ENCODE measurements at places on chromosomes 5 and 9.
A peak's percentile ranks its signal among the peaks of the same experiment; 100 is the strongest.

- no peak for DNase-seq
These were observed 2.8 kb downstream of the CACNA1B start for GRCh38 chr9:137880160-137880975.

GRCh38 chr9:86546712-86547111, 192.5 kb upstream of the TUT7 start:
- DNase-seq: peak; percentile 94

DNA sequence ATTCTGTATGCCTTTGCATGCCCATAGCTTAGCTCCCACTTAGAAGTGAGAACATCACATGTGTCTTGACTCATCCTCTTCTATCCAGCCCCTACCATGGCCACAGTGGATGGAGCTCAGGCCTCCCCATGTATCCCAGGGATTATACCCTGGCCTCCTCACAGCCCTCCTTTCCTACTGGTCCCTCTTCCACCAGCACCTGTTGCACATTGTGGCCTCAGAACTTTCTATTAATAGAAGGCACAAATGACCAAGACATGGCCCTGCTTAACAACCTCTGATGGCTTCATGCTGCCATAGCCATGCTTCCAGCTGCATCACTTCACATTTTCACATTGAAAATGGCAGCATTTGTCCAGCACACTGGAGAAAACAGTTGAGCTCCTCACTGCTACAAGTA, 315.4 kb downstream of the CDK5RAP2 start:
- peak; percentile 42 for DNase-seq

DNA sequence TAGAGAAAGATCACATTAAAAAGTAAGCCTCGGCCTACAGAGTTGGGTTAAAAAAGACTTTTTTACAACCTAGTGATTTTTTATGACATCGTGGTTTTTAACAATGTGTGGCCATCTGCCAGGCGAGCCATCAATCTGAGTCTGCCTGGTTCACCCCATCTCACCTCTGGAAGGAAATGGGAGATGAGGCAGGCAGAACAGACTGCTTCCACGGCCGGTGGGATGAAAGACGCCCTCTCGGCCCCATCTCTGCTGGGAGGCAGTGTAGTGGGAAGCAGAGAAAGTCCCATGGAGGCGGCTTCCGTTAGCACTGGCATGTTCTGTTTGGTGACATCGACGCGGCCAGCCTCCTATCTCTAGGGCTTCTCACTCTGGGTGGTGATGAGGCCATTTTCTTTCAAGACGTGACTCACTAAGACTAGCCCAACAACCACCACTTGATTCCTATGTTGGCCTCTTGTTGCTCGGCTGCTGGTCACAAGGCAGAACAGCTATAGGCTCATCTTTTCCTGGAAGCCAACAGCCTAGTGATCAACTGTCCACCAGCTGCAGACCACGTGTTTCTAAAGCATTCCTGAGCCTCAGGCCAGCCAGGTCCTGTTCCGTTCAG, 132.4 kb upstream of the OTULINL start:
- peak; percentile 99 for DNase-seq

GRCh38 chr5:144958002-144958401, 787.3 kb downstream of the KCTD16 start:
- DNase-seq: no peak

- no peak for DNase-seq
These were observed 57.0 kb downstream of the ECPAS start for GRCh38 chr9:111427186-111427585.

DNA sequence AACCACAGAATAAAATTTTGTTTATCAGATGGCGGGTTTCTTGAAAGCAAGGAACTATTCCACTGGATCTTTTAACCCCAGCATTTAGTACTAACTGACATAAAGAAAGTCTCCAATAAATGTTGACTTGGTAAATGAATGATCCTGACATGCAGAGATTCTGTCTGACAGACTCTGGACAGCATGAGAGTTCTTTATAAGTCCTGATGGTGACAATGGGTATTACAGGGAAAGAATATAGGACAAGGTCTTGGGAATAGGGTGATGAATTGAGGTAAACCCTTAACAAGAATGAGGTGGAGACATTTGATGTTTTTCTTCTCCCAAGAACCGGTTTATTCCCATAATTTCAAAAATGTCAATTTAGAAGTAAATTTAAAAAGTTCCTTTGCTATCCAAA, 453.9 kb downstream of the TUSC1 start:
- DNase-seq: no peak

DNA sequence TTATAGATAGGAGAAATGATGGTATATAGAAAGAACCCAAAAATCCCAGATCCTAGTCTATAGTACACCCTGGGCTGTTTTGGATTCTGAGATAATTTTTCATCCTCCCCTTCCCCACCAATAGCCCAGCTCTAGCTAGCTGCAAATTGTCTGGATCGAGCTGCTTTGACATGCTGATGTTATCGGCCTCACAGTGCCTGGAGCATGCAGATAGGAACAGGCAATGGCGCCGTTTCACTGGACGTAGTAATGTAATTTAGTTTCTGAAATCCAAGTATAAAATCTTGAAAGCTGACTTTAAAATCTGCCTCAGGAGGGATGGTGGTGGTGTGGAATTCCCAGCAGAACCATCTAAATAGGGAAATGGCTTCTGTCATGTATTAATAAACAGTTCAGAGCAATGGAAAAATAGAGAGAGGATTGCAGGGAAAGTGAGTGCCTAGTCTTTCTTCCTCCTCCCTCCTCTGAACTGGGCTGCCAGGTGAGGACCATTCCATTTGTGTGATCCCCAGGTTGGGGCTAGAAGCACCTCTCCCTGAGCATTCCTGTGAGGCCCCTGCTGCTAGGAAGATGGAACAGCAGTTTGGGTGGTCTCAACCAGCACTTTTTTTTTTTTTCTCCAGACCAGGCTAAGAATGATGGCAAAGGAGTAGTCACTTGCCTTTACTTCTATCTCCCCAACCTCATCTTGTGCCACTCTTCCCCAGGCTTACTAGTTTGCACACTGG, 31.9 kb downstream of the FAM219A start:
- DNase-seq: no peak

GRCh38 chr5:57432876-57433275, 49.7 kb downstream of the ACTBL2 start:
- DNase-seq: no peak

DNA sequence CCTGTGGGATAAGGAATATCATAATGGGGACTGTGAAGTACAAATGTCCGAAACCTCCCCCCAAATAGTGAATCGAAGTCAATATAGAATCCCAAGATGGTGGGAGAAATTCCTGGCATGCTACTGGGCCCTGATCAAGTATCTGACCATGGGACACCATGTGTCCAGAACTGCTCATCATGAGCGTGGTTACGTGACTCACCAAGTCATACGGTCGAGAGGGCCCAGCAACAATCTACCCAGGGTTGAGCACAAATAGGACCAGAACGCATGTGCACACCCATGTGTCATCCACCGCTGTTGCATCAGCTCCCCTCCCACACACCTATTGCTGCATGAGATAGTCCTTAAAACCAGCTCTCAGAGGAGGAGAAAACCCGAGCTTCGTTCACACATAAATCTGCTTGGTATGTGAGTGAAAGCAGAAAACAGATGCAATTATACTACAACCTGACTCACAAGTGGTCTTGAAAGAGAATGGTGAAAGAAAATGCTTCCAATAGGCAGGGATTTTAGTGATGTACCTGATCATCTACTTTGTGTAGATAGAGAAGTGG, 353.2 kb downstream of the CWC27 start:
- DNase-seq: no peak

DNA sequence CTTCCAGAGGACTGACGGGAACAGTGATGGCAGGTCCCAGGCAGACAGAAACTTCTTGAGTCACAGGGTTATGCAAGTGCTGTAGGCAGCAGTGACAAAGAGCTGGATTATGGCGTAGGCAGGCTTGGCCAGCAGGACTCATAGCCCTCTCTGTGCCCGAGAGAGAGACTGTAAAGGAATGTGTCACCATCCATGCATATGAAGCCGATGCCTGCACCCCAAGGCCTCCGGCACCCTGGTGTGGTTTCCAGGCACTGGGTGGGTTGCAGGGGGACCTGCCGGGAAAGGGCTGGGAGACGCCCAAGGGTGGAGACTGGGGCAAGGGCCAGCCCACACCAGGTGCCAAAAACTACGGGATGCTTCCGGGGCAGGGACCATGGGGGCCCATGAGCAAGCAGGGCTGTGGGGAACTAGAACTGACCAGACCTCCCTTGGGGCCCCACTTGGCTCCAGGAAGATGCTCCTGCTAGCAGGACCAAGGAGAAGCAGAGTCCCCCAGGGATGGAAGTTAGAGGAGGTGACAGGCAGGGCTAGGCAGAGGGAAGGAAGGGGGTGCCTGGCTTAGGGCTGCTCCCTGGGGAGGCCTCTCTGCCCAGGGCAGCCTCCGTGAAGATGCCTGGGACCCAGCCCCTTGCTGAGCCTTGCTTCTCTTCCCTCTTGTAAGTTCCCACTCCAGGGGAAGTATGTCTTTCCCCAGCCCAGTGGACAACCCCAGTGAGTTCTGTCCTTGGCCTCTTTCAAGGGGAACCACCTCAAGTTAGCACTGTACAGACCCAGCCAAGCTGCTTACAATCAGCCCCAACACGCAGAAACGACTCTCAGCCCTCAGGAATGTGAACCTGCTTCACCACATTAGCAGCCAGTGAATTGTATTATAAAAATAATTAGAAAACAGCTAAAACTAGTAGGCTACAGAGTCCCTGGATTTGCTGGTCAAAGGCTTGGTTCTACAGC, 10.5 kb upstream of the IPPK start:
- no peak for DNase-seq

DNA sequence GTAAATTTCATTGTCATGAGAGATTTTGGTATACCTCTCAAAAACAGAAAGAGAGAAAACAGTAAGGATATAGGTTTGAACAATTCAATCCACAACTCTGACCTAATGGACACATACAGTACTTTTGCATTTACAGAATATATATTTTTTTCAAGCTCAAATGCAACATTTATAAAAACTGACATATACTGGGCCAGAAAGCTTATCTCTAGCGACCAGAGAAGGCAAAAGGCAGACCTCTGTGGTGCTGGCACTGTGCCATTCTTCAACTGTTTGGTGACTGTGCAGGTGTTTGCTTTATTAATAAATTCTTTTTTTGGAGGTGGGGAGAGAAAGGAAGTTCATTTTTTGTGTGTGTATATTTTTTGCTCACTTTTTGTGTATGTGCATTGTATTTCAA, 6.0 kb upstream of the PLAC8L1 start:
- no peak for DNase-seq

- DNase-seq: no peak
These were observed 95.8 kb downstream of the CDK5RAP2 start for GRCh38 chr9:120484162-120484561.

- no peak for DNase-seq
These were observed 5.6 kb downstream of the TLE1 start for GRCh38 chr9:81683704-81684103.

GRCh38 chr9:95607507-95607906, 90.7 kb upstream of the PTCH1 start:
- DNase-seq: no peak

- DNase-seq: no peak
These were observed 153.9 kb downstream of the ARRDC3 start for GRCh38 chr5:91229031-91229727.

GRCh38 chr9:36278243-36278642, 20.0 kb upstream of the GNE start:
- no peak for DNase-seq

DNA sequence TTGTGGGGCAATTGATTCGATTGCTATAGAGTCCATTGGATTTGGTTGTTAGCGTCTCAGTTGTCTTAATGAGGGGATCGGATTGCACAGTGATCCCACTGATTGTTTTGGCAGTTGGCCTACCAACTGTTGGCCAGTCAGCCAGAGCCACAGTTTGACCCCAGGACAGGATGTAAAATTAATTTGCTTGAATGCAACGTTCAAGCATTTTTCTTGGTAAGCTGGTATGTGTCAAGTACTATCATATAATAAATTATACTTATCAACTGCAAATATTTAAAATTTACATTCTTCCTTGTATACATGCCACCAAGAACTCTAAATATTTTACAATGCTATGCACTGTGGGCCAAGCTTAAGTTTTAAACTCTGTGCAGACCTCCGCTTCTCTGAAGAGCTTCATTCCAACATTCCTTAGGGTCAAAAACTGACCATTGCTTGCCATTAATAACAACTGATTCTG, 80.4 kb upstream of the OSMR start:
- DNase-seq: no peak

- no peak for DNase-seq
These were observed 8.1 kb upstream of the MLLT3 start for GRCh38 chr9:20630241-20630943.

- DNase-seq: no peak
These were observed 77.3 kb upstream of the MAP3K1 start for GRCh38 chr5:56737951-56738606.

DNA sequence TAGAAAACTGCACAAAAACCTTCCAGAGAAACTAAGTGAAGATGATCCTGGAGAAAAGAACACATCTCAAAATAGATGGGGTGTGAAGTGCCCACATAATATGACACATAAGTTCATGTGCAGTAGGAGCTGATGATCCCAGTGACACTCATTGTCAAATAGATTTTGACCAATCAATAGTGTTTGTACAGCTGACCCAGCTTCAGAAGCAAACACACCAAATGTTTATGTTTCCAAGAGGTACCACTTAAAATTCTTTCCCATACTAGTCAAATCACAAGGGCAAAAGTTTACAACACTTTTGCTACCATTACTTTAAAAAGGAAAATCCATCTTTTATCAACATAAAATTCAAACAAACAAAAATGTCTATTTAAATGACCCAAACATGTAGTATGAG, 175.0 kb downstream of the MLLT3 start:
- no peak for DNase-seq

- no peak for DNase-seq
These were observed 133.1 kb downstream of the RORB start for GRCh38 chr9:74630228-74630627.

- DNase-seq: no peak
These were observed 7.0 kb upstream of the RFK start for GRCh38 chr9:76401176-76401575.

DNA sequence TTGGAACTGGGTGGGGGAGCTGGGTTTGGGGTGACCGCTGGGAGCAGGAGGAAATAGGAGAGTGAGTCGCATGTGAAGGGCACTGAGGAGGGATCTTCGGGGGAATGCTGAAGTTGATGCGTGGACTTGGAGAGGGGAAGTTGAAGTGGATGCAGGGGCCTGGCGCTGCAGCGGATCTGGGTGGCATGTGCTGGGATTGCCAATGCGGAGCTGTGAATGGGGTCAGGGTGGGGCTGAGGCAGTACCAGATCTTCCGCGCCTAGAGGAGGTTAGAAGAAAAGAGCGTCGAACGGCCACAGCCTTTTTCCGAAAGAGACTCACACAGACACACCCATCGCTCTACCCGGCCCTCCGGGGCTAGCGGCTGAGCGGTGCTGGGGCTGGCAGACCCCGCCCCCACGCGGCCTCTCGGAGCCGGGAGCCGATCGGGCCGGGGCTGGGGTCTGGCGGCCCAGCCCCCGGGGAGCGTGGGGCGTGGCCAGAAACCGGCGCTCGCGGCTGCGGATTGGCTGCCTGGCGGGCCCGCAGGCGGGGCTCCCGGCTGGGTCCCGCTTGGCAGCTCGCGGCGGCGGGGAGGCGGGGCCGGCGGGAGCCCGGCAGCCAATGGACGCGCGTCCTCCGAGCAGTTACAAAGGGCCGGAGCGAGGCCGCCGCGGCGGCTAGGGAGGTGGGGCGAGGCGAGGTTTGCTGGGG, at the start of gene TGFBR1:
Gene TGFBR1 (plus strand): TSS at position 655 of the 693 bp plus-strand sequence. CDS start 93 bp downstream, outside the sequence.
- peak; percentile 98 for DNase-seq
